ENCODE measurements at places on chromosomes 13 and 19. TPM values are rescaled to one million over a fixed set of nuclear protein-coding genes. Genes with fewer than 3 reads are reported as not detected.

SMG9 gene
- 20.6 TPM for total RNA-seq

PLPP2 gene
- total RNA-seq, result 0.58 TPM

PLIN5 gene
- total RNA-seq, result 2.3 TPM

ZNF471 gene
- 7.6 TPM for total RNA-seq

ZNF442 gene
- 4.7 TPM for total RNA-seq

GAMT gene
- total RNA-seq, result 115 TPM

IFI30 gene
- 4.6 TPM for total RNA-seq

NTN5 gene
- total RNA-seq, result 0.18 TPM

CACNA1A gene
- total RNA-seq, result 0.58 TPM

ZNF627 gene
- 20.5 TPM for total RNA-seq

ATP4A gene
- total RNA-seq, result not detected

ZNF540 gene
- total RNA-seq, result 2.1 TPM

MRPL4 gene
- 23.5 TPM for total RNA-seq

GRCh38 chr19:29645911-29646310 is 19.4 kb upstream of the PLEKHF1 start:
- DNase-seq, result no peak

GRCh38 chr13:100537486-100537885 is 51.1 kb downstream of the GGACT start:
- DNase-seq, result no peak

GRCh38 chr19:7415163-7415856 is 66.6 kb downstream of the ARHGEF18 start:
- DNase-seq, result peak; percentile 21

DNA sequence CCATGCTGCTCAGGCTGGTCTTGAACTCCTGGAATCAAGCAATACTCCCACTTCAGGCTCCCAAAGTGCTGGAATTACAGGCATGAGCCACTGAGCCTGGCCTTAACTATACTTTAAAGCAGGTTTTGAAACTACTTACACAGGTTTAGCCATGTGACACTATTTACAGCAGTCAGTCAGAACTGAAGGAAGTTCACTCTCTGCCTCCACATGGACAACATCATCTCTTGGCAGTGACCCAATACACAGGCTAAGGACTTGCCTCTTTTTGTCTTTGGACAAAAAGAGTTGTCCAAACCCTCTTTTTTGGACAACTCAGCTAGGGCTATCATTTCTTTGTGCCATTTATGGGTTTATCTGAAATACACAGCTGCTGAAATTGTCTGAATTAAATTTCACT is 89.0 kb upstream of the CLDN10 start:
- DNase-seq, result peak; percentile 29

GRCh38 chr19:2032296-2032941 is 16.9 kb upstream of the BTBD2 start:
- DNase-seq, result peak; percentile 92

DNA sequence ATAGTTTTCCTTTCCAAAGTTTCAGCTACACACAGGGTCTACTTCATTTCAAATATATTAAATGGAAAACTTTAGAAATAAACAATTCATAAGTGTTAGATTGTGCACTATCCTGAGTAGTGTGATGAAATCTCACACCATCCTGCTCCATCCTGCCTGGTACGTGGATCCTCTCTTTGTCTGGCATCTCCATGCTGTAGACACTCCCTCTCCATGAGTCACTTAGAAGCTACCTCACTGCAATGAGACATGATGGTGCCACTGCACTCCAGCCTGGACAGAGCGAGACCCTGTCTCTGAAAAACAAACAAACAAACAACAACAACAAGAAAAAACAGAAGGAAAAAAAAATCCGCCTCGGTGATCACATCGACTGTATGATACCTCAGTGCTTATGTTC is 191.8 kb downstream of the PCCA start:
- DNase-seq, result no peak

GRCh38 chr19:2331601-2332246 is 3.2 kb downstream of the SPPL2B start:
- no peak for DNase-seq

- no peak for DNase-seq
Observed at GRCh38 chr13:89627996-89628395, 1719.5 kb upstream of the MIR17HG start.

DNA sequence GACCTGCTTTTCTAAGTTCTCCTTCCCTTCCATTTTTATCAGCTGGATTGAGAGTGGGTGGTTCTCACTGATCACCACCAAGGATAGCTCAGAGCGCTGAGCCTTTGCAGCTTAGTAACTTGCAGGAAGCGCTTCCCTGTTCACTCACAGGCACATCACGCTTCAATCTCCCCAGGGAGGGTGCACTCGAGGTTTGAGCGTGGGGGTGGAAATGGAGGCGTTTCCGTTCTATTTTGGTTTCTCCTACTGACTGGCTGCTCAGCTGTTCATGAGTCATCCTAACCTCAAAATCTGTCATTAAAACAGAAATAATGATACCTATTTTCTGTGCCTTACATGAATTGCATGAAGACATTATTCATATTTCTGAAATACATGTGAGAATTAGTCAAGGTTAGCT is 292.1 kb downstream of the SPRY2 start:
- peak; percentile 96 for DNase-seq

GRCh38 chr19:34430738-34431625 is 2.8 kb downstream of the UBA2 start:
- DNase-seq, result peak; percentile 48

- DNase-seq, result no peak
Observed at GRCh38 chr13:45849408-45849807, 2.1 kb downstream of the SIAH3 start.

DNA sequence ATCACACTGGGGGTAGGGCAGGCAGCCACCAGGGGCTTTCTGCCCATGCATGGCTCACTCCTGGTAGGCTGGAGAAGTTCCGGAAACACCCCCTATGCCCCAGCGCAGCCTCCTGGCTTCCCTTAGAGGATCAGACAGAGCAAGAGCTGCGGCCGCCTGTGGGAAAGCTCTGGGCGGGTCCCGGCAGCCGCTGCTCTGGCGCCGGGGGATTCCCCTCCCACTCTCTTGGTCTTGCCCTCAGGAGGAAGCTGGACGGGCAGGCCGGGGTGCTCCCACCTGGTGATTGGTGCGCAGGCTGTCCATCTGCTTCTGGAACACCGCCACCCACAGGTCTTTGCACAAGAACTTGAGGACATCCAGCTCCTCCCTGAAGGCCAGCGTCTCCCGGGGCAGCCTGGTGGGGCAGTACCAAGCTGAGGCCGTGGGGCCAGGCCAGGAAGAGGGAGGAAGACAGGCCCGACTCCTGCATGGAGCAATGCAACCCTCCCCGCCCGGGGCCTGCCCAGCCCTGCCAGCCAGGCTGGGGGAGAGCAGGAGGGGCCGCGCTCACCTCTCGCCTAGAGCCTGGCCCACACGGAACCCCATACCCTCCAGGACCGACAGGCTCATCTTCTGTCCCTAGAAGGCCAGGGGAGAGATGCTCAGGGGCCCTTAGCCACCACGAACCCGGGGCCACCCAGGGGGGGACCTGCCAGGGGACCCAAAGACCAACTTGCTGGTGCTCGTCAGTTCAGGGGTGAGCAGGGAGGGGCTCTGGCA is 4.0 kb upstream of the NKPD1 start:
- DNase-seq, result no peak

DNA sequence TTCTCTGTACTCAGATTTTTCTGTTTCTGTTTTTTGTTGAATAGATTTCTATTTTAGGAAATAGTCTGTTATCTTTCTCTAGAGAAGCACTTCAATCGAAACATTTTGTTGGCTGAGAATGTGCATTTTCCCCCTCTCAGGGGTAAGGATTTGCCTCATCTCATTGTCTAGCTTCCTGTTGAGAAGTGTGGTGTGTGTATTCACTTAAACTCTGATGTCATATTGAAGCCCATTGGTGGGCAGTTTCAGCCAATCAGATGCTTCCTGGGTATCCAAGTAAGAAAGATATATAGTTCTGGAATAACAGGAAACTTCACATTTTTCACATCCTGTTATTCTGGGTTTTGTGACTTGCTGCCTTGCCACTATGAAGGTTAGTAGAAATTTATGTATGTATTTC is 87.6 kb downstream of the ARHGEF7 start:
- peak; percentile 94 for DNase-seq

- DNase-seq, result peak; percentile 82
Observed at GRCh38 chr13:110447058-110447511, 114.4 kb downstream of the RAB20 start.

DNA sequence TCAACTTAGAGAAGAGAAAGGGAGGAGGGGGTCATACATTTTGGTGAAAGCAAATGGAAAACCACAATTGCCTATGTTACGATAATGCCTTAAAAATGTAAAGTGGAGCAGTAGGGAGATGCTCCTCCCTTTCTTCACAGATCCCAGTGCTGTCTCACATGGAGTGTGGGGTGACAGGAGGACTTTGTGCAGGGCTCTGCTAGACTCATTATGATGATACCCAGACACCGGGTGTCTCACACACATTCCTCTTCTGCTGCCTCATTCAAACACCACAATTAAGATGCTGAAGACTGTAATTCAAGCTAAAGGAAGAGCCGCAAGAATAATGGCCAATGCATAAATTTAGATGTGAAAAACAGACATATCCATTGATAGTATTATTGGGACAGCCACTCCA is 150.6 kb downstream of the LHFPL6 start:
- peak; percentile 72 for DNase-seq

GRCh38 chr19:47075179-47075810 is 26.9 kb upstream of the TMEM160 start:
- DNase-seq, result no peak

- DNase-seq, result no peak
Observed at GRCh38 chr13:41137241-41137640, 4.6 kb upstream of the KBTBD6 start.

DNA sequence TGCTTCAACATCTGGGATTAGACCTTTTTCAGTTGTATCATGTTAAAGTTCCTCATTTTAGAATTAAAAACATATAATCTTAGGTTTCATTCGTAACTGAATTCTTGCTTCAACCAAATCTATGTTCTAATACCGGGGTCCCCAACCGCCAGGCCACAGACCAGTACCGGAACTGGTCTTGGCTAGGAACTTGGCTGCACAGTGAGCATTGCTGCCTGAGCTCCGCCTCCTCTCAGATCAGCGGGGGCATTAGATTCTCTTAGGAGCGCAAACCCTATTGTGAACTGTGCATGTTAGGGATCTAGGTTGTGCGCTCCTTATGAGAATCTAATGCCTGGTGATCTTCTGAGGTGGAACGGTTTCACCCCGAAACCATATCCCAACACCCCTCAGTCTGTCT is 19.2 kb downstream of the ITM2B start:
- no peak for DNase-seq

DNA sequence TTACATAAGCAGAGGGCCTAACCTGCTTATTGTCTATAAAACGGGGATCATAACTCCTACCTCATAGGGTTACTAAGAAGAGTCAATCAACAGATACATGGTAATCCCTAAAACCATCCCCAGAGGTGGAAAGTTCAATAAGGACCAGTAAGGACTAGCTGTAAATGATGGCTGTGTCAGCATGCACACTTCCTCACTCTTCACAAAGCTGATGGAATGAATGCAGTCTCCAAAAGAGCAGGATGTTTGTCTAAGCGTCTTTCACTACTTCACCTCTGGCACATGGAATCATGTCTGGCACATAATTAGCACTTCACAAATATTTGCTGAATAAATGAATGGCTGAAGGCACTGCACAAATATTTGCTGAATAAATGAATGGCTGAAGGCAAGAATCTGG is 134.2 kb downstream of the MIPEP start:
- DNase-seq, result no peak

- peak; percentile 26 for DNase-seq
Observed at GRCh38 chr13:51435002-51435578, 17.7 kb downstream of the INTS6 start.

DNA sequence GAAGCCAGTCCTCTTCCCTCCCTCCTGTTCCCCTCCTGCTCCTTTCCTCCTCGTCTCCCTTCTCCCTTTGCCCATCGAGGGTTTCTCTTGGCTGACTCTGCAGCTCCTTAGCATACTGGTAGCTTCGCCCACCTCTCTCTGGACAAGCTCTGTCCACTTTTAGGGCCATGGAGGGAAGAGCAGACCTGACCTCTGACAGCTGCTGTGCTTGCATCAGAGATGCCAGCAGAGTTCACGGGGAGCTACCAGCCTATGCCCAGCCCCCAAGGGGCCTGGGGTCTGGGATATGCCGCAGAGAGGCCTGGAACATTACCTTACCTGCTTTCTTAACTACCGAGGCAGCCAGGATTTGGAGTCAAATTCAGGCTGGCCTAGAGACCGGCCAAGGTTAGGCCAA is 19.7 kb downstream of the LYL1 start:
- no peak for DNase-seq

DNA sequence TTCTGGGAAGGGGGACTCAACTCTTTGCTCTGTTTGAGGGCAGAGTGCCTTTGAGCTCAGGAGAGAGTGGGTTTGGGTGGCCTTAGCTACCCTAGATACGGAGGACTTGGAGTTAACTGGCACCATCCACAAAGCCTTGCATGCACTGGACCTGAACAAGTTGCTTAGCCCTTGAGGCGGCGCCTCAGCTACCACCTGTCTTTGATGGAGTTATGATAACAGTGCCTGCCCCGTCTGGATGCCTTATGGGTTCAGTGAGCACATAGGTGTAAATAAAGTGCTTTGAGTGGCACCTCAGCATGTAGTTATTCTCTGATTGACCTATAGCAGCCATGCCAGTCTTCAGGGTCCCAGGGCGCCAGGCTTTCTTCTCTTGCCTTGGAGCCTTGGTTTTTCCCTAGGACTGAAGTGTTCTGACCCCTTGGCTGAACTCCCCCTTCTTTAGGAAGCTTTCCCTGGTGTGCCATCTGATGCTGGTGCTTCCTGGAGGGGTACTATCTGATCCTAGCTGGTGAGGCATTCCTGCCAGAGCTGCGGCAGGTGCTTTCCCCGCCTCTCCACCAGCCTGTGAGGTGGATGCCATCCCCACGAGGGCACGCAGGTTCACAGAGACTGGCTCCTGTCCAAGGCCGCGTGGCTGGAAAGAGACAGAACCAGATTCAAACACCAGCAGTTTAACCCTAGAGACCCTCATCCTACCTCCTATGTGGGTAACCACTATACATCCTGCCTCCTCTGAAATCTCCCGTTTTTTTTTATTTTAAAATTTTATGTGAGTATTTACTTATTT is 5.8 kb downstream of the BCKDHA start:
- no peak for DNase-seq

DNA sequence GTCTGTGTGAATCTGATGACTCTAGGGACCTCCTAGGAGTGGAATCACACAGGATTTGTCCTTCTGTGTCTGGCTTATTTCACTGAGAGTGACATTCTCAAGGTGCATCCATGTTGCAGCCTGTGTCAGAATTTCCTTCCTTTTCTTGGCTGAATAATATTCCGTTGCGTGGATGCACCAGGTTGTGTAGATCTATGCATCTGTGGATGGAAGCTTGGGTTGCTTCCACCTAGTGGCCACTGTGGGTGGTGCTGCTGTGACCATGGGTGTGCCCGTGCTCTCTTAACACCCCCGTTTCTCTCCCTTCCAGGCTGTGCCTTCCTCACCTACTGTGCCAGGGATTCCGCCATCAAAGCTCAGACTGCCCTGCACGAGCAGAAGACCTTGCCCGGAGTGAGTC is 26.2 kb downstream of the CELF5 start:
- DNase-seq, result no peak

Measured in muscle of leg (tissue), 16 donors.